ENCODE measurements at places on chromosomes 1 and 21.

DNA sequence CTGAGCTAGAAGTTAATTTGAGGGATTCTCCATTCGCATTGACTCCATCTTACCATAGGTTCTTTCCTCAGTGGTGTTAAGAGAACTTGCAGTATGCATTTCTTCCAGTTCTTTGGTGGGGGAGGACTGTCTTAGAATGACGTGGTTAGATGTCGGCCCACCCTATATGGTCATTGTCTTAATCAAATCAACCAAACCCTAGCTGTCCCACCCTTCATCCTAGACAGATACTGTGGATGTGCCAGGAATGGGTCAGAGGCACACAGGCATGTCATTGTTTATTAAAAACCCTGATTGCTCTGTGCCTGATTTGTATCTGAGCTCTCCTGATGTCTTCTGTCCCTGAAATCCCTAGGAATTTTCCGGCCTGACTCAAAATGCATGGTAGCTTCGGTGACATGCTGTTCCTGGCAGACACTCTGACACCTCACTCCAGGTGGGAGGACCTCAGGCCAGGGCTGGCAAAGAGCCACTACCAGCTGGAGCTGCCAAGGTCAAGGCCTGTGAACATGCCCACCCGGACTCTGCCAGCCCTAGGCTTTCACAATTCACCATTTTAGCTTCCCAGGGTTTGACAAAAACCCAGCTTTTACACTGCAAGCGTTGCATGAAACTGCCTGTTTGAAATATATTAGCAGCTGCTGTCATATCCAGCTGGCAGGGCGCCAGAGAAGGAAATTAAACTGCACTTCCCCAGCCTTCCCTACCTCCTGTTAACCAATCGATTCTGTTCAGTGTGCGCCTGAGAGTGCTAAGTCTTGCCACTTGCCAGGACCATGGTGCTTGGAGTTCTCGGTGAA lies 134.0 kb downstream of the FAM78B start:
- no peak for DNase-seq

GRCh38 chr1:59342801-59343575 lies 46.1 kb downstream of the FGGY start:
- no peak for DNase-seq

DNA sequence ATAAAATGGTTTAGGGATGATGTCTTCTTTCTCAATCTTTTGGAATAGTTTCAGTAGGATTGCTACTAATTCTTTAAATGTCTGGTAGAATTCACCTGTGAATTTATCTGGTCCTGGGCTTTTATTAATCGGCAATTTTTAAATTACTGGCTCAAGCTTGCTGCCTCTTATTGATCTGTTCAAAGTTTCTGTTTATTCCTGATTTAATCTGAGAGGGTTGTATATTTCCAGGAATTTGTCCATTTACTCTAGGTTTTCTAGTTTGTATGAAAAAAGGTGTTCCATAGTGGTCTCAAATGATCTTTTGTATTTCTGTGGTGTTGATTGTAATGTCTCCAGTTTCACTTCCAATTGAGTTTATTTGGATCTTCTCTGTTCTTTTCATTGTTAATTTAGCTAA lies 617.8 kb downstream of the LTN1 start:
- no peak for DNase-seq

DNA sequence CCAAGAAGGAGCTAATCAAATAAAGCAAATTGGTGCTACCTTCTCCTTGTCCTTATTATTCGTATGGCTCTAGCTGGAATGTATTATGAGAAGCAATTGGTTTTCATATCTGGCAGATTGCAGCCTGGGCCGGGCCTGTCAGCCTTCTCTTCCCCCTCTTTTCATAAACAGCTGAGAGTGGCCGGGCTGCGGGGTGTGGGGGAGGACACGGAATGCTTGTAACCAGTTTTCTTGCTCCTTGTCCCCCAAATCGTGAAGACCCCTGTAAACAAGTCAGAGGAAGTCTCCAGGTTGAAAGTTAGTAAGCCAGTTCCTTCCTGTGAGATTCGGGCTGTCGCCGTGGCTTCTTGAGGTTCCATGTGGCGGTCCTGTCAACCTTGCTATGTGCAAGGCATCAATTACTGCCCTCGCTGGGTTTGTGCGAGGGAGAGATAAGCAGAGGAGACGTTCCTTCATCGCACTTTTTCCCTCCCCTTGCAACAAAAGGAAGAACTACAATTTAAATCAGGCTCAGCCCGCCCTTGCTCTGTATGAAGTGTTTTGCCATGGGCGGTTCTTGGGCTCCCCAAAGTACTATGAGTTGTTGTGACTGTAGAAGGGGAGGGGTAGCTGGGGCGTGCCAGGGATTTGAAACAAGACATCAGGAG lies 450.7 kb downstream of the CAMTA1 start:
- no peak for DNase-seq

DNA sequence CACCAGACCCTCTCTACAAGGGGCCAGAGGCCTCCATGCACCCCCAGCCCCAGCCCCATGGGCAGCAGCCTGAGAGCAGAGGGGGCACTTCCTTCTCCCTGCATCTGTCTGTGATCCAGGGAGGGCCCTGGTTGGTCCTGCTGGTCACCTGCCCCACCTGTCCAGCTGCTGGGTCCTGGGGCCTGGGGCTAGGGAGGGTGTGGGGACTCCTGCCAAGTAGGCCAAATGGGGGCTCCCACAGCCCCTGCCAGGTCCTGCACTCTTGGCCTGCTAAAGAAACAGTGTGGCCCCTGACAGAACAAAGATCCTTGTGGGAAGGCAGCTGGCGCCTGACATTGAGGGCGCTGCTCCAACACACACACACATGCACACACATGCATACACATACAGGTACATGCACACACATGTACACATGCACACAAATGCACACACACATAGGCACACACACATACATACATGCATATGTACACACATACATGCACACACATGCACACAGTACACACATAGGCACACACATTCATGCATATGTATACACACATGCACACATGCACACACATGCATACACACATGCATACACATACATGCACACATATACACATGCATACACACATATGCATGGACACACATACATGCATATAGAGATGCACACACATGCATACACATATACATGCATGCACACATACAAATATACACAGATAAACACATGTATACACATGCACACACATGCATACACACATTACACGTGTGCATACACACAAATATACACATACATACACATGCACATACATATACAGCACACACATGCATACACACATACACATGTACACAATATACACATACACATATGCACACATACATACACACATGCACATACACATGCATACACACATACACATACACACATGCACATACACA lies 49.9 kb downstream of the TRPM2 start:
- no peak for DNase-seq

DNA sequence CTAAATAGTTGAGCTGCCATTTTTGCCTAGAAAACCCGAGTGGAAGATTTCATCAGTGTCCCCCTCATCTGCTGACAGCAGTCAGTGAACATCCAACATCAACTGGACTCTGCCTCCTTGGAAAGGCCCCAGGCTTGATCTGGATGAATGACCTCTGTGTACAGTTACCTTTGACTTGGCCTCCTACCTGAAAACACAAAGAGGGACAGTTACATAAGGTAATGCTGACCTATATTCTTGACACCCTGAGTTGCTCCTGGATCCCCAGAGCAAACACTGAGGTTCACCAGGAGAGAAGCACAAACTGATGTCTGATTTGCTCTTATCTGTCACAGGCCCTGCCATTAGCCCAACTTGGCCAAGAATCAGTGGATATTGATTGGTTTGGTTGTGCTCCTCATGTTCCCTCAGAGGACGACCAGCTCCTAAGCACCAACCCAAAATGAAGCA lies 138.9 kb downstream of the PROX1 start:
- no peak for DNase-seq

DNA sequence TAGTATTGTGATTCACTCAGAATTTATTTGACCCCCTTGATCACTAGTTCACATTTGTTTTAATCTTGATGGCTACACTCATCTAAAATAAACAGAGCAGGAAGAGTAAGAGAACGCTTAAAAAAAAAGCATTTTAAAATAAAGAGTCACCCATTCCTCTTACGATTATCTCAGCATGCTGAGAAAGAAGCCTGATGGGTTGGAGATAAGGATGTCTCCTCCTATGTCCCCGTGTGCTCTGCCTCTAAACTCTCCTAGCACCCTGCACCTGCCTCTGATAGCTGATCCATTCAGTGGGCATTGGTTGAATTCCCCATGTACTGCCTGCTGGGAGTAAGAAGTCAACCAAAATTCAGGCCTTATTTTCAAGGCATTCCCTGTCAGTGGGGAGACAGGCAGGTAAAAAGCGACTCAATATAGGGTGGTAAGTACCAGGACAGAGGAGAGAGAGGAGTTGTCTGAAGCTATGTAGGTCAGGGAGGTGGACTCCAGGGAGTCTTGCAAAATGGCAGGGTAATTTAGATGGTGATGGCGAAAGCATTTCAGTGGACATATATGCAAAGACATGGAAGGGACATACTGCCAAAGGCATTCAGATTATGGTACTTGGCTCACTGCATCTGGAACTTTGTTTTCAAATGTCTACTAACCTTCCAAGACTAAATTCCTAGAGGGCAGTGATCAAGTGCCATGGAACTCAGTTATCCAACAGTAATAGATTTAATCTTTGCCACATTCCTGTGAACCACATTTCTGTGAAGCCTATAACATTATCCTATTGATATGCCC lies 18.4 kb downstream of the ELAVL4 start:
- DNase-seq = no peak

DNA sequence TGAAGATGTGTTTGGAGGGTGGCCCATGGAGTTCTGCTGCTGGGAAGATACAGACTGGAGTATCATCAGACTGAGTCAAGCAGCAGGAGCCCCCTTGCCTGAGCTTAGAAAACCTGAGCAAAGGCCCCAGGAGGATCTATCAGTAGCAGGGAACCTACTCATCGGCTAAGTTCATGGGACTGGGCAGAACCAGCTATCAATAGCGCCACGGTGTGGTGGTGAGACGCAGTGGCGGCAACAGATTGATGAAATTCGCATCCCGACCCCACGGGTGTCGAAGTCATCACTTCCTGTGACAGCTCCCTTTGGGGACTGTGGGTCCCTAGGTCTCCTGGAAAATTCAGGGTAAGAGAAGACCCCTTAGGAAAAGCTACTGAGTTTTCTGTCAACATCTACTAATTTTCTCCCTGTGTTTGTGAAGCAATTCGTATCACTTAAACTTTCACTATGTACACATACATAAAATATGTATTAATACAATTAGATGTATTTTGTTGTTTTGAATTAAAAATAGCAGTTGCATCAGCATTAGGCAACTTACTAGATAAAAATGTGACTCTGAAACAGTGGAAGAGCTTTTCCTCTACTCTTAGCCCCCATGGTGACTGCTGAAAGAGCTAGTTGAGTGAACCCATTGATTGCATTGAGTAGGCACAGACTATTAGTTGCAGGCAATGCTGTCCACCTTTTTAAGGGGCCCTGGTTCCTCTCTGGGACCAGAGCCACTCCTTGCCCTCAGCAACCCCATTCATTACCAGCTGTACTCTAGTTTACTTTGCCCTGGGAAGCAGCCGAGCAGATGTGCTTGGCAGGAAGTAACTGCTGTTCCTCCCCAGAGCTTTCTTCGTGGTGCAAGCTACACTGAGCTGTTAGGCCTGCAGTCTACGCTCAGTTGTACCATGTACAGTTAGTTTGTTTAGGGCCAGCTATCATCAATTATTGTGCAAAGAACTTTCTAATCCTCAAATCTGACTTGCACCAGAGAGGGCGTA lies 7.3 kb upstream of the CACNA1S start:
- no peak for DNase-seq

- DNase-seq = no peak
Observed at GRCh38 chr1:58013237-58013636, 533.3 kb downstream of the OMA1 start.

DNA sequence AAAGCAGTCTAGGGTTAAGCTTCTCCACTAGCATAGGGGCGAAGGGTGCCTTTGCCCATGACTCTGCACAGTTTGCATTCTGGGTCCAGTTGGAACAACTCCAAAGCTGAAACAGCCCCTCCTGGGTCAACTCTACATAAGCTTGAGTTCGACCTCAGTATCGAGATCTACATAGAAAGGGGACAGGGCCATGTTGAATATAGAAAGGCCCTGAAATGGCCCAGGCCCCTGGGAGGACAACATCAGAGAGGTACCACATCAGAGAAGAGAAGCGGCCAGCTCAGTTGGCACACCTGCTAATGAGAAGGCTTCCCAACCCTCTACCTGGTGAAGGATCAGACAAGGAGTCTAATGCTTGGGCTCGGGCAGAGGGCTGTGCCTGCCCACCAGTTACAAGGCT lies 1.6 kb downstream of the DENND2D start:
- DNase-seq = no peak

GRCh38 chr1:155272466-155273342 lies 600 bp downstream of the CLK2 start:
- DNase-seq = no peak

GRCh38 chr1:156898161-156898566 lies 4.6 kb downstream of the PEAR1 start:
- DNase-seq = no peak

DNA sequence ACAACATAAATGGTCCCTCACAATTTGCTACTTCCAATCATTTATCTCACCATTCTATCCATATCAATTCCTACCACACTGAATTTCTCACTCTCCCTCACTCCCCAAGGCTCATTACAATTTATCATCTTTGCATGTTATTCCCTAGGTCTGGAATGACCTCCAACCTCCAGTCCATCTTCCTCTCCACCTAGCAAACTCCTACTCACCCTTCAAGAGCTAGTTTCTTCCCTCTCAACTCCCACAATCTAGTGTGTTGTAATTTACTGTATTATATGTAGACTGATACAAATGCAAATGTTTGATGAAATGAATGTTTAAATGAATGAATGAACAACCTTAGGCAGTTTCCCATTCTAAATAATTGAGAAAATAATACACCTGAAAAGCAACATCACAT lies 3.6 kb downstream of the TUT4 start:
- no peak for DNase-seq

DNA sequence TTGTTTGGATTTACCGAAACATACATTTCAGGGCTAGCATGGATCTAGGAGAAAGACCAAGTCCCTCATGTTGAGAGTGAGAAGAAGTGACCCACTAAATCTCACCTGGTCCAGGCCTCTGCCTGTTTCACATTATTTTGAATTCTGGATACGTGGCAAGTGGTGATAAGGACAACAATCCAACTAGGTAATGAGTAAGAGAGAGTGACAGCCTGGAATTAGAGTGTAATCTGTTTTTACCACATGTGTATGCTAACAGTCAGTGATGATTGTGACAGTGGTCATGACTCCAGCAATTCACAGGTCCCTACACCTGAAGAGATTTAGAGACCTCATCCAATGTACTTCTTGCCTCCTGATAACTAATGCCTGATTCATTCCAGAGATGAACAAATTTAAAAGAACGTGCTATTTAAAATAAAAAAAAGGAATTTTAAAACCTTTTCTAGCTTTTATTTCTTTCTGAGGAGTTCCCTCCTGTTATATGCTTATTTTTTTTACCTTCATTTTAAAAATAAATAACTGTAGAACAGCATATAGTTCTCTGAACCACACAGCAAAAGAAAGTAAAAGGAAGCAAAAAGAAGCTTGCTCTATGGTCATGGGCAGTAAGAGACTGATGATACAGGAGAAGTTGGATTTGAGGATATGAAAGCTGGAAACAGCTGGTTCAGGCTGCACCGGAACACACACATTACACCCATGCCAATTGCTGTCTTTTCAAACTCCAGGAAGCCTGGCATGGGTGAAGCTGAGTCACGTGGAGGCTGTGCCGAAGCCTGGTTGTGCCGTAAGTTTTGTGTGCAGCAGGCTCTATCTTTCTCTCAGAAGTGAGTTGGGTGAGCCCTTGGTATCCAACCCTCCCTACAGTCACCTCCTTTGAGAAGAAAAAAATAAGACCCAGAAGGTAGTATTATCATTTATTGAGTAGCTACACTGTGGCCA lies 14.7 kb downstream of the C1orf116 start:
- no peak for DNase-seq

Measured in bone marrow (tissue), 2 donors.